ENCODE measurements at places on chromosomes 16 and 17.

GRCh38 chr17:80625627-80626026, 81.0 kb downstream of the RPTOR start:
- no peak for DNase-seq

- DNase-seq = no peak
Measured at GRCh38 chr17:41415411-41415810, 9.0 kb downstream of the KRT37 start.

GRCh38 chr17:73743518-73744201, 99.4 kb upstream of the SDK2 start:
- no peak for DNase-seq

DNA sequence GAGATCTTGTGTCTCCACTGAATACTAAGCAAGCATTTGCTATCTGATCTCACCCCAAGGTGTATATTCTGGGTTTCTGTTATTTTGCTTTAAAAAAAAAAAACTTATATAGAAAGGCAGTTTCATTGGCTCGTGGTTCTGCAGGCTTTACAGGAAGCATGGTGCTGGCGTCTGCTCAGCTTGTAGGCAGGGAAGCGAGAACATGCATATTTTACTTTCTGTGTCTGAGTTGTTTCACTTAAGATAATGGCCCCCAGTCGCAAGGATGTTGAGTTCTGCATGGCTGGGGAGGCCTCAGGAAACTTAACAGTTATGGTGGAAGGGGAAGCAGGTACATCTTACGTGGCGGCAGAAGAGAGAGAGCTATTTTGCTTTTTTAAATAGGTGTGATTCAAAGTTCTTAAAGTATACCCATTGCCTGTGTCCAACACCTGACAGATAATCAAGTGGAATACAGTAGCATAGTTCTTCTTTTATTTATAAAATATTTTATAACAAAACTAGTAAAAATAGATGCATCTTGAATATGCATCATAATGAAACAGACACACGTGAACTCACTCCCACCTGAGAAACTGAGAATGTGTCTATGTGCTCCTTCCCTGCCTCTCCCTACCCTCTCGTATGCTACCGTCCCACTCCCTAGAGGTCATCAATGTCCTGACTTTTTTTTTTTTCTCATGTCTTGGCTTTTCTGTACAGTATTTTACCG, 15.4 kb upstream of the ARHGAP17 start:
- no peak for DNase-seq

- no peak for DNase-seq
Measured at GRCh38 chr16:82859662-82860061, 232.9 kb downstream of the CDH13 start.

DNA sequence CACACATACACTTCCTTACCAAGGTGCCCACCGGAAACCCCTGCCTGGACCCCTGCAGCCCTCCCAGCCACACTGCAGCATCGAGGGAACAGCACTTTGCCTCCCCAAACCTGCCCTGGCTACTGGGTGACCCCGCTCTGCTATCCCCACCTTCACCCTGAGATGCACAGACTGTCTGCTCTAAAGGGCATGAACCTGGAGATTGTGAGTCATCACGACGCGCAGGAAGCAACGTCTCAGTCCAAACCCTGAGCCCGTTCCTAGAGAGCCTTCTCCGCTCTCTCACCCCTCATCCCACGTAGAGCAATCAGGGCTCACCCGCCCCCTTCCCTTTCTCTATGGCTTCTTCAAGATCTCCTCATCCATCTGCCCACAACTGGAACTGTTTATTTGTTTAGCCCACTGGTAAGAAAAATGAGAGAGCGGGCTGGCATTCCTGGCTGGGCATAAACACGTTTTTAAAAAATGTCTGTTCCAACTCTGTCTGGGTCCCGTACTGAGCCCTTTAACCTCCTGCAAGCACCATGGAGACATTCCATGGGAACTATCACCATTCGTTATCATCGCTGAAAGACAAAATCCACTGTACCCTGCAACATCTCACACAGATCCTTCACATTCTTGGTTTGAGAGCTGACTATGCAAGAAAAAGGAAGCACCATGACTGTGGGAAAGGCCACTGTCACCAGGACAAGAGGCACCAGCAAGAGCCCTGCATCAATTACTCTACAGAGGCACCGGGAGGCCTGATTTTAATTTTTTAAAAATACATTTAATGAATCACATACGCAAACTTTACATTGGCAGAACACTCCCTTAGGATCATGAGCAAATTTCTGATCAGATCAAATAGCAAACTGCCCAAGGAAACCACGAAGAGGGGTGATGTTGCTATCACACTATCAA, 28.2 kb downstream of the ZFHX3 start:
- DNase-seq = no peak

DNA sequence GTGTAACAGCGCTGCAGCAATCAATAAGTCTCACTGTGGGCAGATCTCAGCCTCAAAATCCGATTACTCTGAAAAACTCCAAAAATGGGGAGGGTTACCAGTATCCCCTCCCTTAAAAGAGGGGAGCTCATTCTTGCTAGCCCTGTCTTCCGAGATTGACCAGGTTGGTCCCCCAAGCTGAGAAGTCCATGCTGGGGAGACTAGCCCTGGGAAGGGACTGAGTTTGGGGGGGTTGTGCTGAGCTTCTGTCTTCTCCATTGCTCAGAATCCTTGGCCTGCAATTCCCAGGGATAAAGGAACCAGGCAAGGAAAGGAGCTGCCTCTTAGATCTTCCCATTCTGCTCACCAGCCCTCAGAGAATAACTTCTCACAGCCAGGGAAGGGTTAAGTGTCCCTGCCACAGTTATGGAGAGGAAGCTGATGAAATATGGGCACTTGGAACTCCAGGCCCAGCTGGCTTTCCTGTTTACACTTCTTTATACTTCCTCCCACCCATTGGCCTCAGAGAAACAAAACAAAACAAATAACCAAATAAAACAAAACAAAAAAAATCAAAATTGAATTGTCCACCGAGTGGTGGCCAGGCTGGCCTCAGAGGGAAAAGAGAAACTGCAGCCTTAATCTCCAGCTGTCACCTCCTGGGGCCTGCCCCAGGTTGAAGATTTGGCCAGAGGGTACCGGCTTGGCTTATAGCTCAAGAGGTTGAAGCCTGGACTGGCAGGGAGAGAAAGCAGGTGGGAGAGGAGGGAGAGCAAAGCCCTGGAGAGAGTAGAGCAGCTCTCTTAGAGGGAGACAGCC, 2.6 kb downstream of the HOXB3 start:
- no peak for DNase-seq

DNA sequence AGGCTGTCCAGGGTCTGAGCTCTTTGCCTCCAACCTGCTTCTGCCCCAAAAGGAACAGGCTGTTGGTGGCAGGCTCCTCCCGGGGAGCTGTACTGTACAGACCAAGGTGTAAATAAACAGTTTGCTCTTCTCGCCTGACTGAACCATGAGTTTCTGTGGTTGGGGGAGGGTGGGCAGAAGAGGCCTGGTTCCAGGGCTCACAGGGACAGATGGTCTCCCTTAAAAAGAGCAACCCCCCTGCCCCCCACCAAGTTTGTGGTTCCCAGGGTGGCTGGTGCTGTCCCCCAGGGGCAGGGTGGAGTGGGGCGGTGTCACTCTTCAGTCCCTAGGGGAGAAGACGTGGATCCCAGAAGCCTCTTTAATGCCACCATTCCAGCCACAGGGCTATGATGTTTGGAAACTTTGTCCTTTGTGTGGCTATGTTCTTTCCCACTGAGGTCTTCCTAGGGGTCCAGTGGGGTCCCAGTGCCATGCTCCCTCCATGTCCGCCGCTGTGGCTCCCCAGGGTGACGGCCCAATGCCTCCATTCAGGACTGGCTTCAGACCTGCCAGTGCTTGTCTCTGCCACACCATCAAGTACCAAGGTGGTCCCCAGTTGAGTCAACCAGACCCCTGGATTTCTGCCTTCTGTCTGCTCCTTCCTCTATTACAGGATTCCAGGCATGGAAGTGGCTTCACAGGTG, 146.7 kb downstream of the RAB11FIP4 start:
- no peak for DNase-seq

DNA sequence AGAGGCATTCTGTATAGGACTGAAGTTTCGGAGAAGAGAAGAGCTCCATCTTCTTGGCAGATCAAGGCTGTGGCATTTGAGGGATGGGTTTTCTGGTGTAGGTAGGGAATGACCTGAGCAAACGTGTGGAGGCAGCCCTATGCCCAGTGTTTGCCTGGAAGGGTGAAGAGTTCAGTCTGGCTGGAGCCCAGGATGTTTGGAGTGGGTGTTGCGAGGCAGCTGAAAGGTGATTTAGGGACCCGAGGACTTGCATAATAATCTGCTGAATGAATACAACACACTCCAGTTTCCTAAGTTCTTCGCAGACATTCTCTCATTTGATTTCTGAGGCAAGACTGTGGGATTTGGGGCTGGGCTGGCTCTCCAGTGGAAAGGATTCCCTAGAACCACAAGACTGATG, 186.2 kb downstream of the CYLD start:
- no peak for DNase-seq

DNA sequence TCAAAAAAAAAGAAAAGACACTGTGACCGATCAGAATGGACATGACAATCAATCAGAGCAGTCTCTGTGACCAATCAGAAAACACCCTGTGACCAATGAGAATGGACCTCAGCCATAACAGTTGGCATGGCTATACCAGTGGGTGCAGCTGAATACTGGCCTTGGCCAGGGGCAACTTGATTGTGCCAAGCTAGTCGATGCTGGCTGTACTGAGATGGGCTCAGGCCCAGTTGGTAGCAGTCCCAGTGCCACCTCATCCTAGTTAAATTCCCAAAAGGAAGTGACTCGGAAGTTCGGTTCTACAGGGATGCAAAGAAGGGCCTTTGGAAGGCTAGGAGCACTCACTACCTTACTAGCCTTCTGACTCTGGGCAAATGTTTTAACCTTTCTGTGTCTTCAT, 37.2 kb upstream of the BCO1 start:
- no peak for DNase-seq

DNA sequence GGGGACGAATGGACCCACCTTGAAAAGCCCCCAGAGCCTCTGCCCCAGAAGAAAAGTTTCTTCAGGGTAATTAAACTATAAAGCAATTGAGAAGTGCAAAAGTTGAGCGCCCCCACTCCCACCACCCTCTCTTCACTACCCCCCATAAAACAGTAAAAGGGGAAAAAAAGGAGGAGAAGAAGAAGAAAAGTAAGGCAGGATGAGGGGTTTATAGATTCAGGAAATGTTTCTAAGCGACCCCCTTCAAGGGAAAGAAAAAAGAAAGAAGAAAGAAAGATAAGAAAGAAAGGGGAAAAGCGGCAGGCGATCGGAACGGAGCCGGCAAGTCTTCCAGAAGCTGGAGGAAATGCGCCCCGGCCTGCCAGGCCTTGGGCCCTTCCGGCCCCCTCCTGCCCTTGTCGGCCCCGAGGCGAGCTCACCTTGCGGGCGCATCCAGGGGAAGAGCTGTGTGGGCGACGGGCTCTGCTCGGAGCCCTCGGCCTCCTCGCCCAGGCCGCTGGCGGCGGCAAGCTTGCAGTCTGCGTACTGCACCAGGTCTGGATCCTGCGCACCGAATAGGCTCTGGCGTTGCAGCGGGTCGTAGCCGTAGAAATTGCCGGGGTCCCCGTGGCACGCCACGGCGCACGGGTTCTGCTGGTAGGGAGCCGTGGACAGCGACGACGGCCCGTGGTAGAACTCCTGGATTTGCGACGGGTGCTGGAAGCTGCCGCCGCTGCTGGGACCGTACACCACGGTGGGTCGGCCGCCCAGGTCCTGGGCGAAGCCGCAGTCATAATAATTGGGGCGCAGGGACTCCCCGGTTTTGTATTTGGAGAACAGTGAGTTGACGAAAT, 1.0 kb downstream of the HOXB8 start:
- DNase-seq = no peak

DNA sequence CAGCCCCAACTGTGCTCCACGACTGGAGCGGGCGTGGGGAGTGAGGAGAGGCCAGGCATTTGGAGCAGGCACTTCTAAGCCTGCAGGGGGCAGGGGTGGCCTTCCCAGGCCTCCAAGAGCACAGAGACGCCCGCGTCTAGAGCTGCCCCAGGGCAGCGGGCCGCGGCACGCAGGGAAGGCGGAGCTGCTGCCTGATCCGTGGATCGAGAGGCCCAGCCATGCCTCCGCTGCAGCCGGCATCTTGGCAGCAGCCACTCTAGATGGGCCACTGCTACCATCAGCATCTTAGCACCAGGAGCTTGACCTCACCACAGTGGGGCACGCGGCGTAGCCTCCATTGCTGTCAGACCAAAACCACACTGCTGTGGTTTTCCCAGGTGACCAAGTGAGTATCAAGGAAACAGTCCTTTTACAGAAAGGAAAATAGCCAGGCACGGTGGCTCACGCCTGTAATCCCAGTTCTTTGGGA, 20.4 kb upstream of the WDR45B start:
- no peak for DNase-seq
